ENCODE measurements at places on chromosomes 11 and 22. TPM values are rescaled to one million over a fixed set of nuclear protein-coding genes. Genes with fewer than 3 reads are reported as not detected.

Gene MPPED2
- 0.21 TPM for total RNA-seq

Gene BATF2
- total RNA-seq = not detected

Gene VSIG10L2
- total RNA-seq = not detected

Gene MS4A6A
- 237 TPM for total RNA-seq

Gene NXPE4
- total RNA-seq = not detected

Gene ARHGAP20
- 0.21 TPM for total RNA-seq

Gene WNT7B
- not detected for total RNA-seq

Gene OR2AG1
- total RNA-seq = not detected

Gene FOLR3
- 1.3 TPM for total RNA-seq

Gene SERPIND1
- total RNA-seq = not detected

Gene IL10RA
- total RNA-seq = 314 TPM

Gene SLC36A4
- total RNA-seq = 34.1 TPM

Gene HBB
- total RNA-seq = 76.0 TPM

Gene ACTN3
- not detected for total RNA-seq

Gene OR8D4
- not detected for total RNA-seq

Gene OR6A2
- total RNA-seq = not detected

Gene UCP3
- total RNA-seq = 1.7 TPM

Gene TBX10
- total RNA-seq = not detected

Gene PARVA
- total RNA-seq = 0.21 TPM

Gene SLC5A4
- not detected for total RNA-seq

Gene OR5B3
- not detected for total RNA-seq

Gene OR10D3
- total RNA-seq = not detected

Gene NCAM1
- 9.6 TPM for total RNA-seq

Gene TRPC6
- 0.63 TPM for total RNA-seq

Gene KLHL35
- total RNA-seq = 0.52 TPM

Gene SCGB2A2
- total RNA-seq = not detected

Gene MICAL2
- 14.5 TPM for total RNA-seq

Gene FXYD6
- 12.1 TPM for total RNA-seq

Gene DCHS1
- total RNA-seq = 3.8 TPM

Gene CAPN5
- 1.4 TPM for total RNA-seq

Gene KRTAP5-8
- not detected for total RNA-seq

Gene B4GALNT4
- total RNA-seq = 0.21 TPM

Gene TEAD1
- total RNA-seq = not detected

Gene SCGB1A1
- not detected for total RNA-seq

Gene ARFIP2
- total RNA-seq = 33.3 TPM

Gene SMTNL1
- 0.10 TPM for total RNA-seq

Gene RFPL3
- 0.21 TPM for total RNA-seq

Gene RASSF10
- not detected for total RNA-seq

All from mononuclear cell (primary cell).